ENCODE measurements at places on chromosomes 5 and 9.

GRCh38 chr9:25513509-25514033 is 164.7 kb downstream of the TUSC1 start:
- DNase-seq, result no peak

- DNase-seq, result no peak
Observed at GRCh38 chr9:131575946-131576853, 30.9 kb downstream of the PRRT1B start.

DNA sequence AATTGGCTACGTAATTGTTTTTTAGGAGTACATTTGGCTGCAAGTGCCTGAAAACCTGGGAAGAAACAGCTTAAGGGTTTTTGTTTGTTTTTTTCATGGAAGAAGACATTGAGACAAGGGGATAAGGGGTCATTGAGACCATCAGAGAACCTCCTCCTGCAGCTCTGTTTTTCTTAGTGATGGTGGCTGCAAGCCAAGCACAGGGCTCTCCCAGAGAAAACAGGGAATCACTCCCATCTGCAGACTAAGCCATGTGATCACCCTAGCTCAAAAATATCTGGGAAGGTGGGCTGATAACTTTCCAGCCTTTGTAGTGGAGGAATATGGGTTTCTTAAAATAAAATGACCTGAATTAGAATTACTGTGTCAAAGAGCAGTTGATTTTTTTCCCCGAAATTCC is 25.1 kb downstream of the PALM2AKAP2 start:
- no peak for DNase-seq

DNA sequence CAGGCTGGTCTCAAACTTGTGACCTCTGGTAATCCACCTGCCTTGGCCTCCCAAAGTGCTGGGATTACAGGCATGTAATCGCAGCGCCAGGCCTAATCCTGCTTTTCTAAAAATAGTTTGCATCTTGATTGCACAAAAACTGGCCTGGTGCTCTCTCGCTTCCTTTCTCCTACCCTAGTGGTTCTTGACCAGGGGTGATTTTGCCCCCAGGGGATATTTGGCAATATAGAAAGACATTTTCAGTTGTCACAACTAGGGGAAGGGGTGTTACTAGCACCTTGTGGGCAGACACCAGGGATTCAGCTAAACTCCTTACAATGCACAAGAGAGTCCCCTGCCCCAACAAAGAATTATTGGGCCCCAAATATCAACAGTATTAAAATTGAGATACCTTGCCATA is 139.8 kb downstream of the DROSHA start:
- DNase-seq, result no peak

- no peak for DNase-seq
Observed at GRCh38 chr9:138009016-138009802, 131.6 kb downstream of the CACNA1B start.

DNA sequence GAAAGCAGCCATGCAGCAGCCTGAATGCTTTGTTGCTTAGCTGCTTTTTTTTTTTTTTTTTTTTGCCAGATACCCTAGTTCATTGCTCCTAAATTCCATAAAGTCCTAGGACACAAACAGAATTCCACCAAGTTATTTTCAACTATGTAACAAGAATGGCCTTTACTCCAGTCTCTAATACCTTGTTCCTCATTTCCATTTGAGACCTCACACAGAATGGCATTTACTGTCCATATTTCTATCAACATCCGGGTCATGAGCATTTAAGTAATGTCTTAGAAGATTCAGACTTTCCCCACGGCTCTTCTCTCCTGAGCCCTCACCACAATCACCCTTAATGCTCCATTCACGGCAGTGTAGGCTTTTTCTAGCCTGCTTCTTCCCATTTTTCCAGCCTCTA is 31.7 kb upstream of the FBXW11 start:
- no peak for DNase-seq

DNA sequence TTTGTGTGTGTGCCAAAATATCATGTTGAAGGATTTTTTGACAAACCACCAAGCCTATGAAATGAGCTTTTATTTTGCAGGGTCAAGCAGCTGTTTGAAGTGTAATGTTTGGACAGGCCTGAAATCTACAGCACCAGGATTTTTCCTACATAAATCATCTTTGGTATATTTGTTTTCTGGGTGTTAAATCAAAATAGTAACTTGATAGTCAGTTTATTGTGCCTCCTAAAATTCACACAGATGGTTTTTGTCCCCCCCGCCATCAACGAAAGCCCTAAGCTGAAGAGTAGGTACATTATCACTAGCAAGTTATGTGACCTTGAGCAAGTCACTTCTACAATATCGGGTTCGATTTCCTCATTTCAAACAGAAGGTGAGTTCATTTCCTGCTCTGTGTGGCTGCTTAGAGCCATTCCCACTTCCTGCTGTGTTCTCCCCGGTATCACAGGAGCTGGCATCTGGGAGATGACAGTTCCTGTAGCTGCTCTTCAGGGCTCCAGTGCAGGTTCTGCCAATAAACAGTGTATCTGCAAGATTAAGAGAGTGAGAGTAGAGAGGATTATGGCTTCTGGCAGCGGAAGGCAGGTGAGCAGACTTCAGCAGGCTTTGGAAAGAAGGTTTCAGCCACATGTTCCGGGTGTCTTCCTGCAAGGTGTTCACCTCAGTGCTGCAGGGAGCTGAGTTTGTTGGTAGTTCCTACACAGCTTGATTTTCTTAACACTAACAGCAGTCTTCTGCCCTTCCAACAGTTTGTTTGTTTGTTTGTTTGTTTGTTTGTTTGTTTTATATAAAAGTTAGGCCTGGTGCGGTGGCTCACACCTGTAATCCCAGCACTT is 48.4 kb upstream of the GNE start:
- DNase-seq, result no peak

Data from muscle of back (tissue), 13 donors.